ENCODE measurements at places on chromosomes 6 and 20.

DNA sequence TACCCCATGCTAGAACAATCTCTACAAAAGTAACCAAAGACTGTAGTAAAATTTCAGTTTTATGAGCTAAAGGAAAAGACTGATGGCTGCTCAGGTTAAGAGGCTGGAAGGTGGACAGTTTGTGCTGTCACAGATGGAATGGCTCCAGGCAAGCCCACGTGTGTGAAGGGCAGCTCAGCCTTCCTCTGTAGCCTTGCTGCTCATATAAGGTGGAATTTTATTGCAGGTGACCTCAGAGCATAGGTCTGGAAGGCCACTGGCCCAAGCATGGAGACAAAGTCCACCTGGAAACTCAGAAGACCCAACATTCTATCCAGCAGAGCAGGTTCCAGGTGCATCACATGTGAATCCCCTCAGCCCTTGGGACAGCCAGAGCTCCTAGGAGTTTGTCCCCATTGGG lies 53.6 kb downstream of the KAT14 start:
- no peak for DNase-seq

DNA sequence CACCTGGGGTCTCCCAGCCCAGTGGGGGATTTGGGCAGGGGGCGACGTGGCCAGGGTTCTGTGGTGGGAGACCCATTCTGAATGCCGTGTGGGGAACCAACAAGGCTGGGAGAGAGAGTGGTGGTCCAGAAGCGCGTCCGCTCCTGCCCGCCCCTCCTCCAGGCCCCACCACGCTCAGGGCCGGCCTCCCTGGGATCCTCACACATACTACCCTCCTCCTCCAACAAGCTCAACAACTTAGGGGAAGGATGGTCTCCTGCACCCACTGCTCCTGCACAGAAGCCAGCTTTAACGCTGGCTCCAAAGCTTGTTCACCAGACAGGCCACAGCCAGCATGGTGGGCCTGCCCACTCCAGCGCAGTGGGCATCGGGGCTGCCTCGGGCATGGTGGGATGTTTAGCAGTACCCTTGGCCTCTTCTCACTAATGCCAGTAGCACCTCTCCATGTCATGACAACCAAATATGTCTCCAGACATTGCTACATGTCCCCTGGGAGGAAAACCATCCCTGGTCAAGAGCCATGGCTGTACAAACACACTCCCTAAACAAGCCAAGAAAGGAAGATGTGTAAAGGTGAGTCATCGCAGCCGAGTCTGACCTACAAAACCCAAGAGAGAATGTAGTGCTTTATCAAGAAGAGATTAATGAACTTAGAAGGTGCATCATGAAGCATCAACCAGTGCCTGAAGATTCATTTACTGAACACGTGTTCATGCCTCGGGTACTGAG lies 75.7 kb downstream of the BMP7 start:
- no peak for DNase-seq

DNA sequence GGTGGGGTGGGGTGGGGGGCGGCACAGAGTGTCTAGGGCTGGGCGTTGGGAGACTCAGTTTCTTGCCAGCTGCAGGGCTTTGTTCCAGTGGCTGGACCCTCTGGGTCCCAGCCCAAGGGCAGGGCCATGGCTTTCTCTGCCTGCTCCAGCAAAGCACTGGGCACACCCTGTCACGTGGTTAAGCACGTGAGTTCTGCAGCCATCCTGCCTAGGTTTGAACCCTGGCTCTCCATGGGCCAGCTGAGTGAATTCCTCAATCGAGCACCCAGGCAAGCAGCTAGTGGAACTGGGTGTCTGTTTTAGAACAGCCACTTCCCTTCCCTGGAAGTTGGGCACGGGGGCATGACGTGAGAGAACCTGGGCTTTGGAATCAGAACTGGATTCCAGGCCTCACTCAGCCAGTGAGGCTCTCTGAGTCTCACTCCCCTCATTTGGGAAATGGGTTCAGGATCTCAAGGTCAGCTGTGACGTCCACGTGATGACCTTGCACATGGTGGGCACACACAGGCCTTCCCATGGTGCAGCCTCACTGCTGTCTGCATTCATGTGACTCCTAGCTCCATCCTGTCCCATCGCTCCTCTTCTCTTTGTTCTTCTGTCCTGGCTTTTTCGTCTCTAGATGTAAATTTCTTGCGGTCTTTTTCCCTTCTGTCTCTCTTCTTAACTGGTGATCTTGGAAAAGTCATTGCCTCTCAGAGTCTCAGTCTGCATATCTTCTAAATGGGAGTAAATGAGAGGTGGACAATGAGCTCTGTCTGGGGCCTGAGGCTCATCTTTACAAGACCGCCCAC lies 45.9 kb downstream of the NOL4L start:
- DNase-seq: no peak

- DNase-seq: no peak
Measured at GRCh38 chr20:53773792-53774401, 180.3 kb upstream of the ZNF217 start.

- no peak for DNase-seq
Measured at GRCh38 chr6:119760046-119760445, 410.5 kb upstream of the MAN1A1 start.

GRCh38 chr6:26493258-26493657 lies 6.8 kb upstream of the BTN1A1 start:
- no peak for DNase-seq

DNA sequence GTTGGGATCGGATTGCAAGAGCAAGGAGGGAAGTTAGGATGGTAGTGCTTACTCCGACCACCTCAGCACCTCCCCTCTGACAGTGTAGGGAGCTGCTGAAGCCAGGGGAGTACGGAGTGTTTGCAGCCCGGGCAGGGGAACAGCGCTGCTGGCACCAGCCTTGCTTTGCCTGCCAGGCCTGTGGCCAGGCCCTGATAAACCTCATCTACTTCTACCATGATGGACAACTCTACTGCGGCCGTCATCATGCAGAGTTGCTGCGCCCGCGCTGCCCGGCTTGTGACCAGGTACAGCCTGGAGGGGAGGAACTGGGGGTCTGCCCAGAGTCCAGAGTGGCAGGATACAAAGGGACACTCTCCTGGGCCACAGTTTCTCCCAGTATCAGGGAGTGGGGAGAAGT lies 2.2 kb upstream of the TOMM6 start:
- DNase-seq: no peak

DNA sequence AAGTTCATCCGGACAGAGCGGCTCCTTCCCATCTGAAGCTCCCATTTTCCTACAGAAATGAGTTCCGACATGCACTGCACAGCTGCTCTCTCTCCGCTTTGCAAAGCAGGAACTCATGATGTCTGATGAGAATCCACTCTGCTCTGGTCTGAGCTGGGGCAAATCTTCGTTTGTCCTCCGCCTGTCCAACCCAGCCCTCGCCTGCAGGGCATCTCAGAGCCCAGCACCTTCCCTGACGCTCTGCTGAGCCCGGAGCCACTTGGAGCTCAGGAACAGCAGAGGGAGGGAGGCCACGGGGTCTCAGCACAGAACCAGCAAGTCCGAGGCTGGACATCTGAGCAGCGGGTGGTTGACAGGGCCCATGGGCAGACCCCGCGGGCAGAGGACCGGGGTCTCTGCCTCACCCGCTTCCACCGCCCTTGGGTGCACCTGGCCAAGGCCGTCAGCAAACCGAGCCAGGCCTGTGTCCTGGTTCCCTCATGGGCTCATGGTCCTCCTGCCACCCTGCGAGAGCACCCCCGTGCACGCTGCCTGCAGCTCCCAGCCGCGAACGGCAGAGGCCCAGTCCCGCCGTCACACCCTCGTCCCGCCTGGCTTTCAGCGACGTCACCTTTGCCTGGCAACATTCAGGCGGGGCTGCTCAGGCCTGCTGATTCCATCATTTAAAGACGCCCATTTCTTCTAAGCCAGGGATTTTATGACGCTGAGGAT lies 78.5 kb upstream of the BHLHE23 start:
- DNase-seq: no peak

GRCh38 chr20:61205769-61206168 lies 46.3 kb upstream of the CDH4 start:
- no peak for DNase-seq

GRCh38 chr6:50936277-50936681 lies 117.6 kb downstream of the TFAP2B start:
- DNase-seq: no peak

GRCh38 chr20:1631309-1632151 lies 11.7 kb upstream of the SIRPB1 start:
- no peak for DNase-seq

- DNase-seq: no peak
Measured at GRCh38 chr6:3194535-3195419, 32.7 kb downstream of the TUBB2B start.

DNA sequence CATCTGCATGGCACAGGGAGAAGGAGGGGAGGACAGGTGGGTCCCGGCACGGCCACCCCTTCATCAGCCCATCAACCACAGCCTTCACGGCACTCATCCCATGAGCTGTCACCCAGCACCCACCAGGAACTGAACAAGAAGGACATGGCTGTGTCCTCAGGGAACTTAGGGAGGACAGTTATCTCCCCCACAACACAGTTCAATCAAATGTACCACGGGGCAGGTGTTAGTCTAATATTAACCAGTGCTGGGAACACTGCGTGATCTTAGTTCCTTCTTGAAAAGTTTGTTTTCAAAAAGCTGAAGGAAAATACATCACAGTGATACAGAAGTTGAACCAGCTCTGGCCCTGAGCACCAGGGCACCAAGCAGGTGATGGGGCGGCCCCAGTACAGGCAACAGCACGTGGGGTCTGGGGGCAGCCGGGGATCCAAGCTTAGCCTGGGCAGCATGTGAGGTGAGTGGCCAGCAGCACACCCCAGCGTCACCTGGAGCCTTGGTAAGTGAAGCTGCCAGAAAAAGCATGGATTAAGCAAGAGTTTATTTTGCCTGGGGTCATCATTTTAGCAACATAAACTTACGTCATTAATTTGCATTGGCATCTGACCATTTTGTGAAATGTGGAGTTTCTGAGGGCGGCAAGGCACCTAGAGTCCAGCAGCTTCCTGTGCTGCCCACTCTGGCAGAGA lies 35.5 kb upstream of the AFDN start:
- no peak for DNase-seq

- DNase-seq: peak; percentile 22
Measured at GRCh38 chr6:21596145-21596948, 2.8 kb downstream of the SOX4 start.

DNA sequence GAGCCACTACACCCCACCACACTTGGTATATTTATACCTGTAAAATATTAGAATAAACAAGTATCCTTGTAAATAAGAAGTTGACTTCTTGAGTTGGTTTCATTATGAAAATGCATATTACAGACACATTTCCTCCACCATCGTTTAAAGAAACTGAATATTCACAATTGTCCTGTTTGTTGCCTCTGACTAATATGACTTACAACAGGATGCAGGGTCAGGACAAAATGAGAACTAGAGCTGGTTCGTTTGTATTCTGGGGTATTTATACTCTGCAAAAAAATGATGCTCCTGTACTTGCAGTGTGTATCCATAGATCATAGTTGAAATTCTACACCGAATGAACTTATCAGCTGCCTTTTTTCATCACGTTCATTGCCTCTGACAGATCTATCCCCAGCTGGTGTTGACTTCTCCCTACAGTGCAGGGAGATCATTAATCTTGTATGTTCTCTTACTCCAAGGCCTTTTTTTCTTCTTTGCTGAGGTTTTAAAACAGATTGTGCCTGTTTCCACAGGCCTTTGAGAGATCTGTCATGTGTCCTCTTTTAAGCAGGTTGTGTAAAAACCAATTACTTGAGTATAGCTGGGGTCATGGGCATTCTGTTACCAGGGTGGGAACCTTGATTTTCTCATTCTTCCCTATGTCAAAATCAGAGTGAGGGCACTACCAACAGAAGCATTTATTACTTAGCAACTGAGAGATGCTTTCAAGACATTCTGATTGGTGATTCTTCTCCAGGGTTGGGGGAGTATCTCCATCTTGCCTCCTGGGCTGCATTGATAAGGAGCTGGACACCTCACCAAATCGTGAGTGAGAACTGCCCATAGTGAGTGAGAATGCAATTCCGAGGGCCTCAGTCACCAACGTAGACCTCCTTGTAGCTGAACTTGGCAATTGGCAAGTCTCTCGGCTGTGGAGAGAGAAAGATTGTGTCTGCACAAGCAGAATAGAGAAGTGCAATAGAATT lies 78.8 kb upstream of the CD83 start:
- DNase-seq: no peak

DNA sequence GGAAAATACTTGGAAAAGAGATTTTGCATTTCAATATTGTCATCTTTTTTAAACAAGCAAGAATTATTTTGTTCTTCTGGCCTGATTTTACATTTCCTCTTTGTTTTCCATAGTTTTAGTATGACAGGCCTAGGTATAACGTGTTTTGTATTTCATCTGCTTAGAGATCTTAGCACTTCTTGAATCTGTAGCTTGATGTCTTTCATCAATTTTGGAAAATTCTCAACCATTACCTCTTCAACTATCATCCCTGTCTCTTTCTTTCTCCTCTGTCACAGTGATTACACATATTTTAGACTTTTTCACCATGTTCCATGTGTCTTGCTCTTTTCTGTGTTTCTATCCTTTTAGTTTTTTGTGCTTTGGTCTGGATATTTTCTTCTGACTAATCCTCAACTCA lies 67.2 kb upstream of the PHACTR1 start:
- no peak for DNase-seq

- no peak for DNase-seq
Measured at GRCh38 chr20:37559312-37560027, 31.8 kb upstream of the BLCAP start.

GRCh38 chr6:36286858-36287257 lies 17.0 kb downstream of the PNPLA1 start:
- no peak for DNase-seq

DNA sequence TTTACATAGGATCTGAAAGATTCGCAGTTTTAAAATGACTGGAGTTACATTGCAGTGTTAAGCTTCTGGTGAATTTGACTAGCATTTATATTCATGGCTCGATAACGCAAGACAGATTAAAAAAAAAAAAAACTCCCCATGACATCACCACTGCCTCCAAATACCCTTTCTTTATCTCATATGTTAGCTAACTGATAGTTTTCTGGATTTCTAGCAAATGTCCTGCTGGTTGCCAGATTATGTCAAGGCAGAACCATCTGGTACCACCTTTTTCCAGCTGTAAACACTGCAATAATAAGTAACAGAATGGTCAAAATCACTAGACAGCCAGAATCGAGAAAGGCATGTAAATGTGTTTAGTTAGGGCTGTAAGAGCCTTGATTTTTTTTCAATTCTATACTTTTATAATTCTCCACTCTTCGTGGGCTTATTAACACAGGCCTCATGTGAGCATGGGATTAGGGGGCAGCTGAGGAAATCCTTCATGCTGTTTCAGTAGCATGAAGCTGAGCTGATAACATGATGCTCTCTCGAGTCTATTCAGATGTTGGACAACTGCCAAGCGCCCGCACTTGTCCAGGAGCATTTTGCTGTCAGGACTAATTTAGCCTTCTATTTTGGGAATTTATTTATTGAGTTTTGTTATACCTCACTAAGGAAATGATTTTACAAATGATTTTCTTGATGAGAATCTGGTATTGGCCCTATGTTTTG lies 166.0 kb upstream of the SCGN start:
- no peak for DNase-seq

All from CD4-positive, alpha-beta T cell (primary cell).